ENCODE measurements at places on chromosomes 3 and 15.

- no peaks in the 10 kb centered on the region for H3K27me3 ChIP-seq
- no peak for DNase-seq
- no peak overlapping the region for H3K27ac ChIP-seq
- no peaks in the 10 kb centered on the region for H3K36me3 ChIP-seq
These were observed 362.3 kb upstream of the RGMA start for GRCh38 chr15:93451265-93451664.

- peak; percentile 20 for DNase-seq
- H3K4me3 ChIP-seq = peak overlapping the region; percentile 90
- H3K4me1 ChIP-seq = peaks cover 7% of the 10 kb centered on the region
- peak overlapping the region; percentile 96 for H3K27ac ChIP-seq
- H3K36me3 ChIP-seq = peaks cover 13% of the 10 kb centered on the region
- no peaks in the 10 kb centered on the region for H3K27me3 ChIP-seq
These were observed 1.0 kb downstream of the NGRN start for GRCh38 chr15:90266485-90266884.

- H3K4me3 ChIP-seq = no peak overlapping the region
- H3K4me1 ChIP-seq = no peaks in the 10 kb centered on the region
- DNase-seq = no peak
- peaks cover 5% of the 10 kb centered on the region for H3K27me3 ChIP-seq
These were observed 43.6 kb upstream of the KY start for GRCh38 chr3:134694466-134694865.

GRCh38 chr3:184022323-184022722, 4.6 kb upstream of the ABCC5 start:
- H3K36me3 ChIP-seq = no peaks in the 10 kb centered on the region
- H3K4me1 ChIP-seq = no peaks in the 10 kb centered on the region
- H3K4me3 ChIP-seq = no peak overlapping the region
- H3K27ac ChIP-seq = no peak overlapping the region
- peaks cover 11% of the 10 kb centered on the region for H3K27me3 ChIP-seq

DNA sequence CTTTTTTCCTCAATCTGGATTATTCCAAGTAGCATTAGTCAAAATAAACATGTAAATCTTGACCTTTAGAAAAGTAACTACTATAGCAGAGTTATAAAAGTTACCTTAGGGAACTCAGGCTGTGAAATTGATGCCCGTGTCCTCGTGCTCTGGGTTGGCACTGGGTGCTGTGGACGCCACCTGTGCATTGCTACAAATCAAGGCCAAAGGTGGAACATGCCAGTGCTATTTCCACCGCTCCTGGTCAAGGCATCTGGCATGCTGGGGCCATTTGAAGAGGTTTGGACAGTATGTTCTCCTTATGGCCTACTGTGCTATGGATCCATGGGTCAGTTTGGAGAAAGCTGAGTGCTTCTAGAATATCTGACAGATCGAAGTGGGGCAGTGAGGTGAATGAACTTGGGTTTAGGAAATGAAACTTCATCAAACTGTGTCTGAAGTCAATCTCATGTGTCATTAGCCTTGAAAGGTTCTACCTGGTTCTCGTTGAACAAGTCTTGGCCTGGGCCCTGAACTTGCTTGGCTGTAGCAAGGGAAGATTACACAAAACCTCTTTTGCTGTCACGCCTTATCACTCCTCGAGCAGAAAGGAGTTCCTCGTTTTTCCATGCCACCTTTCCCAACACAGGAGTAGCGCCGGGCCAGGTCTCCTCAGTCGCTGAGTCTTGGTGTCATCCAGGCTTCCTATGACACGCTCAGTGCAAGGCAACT, 397.6 kb upstream of the RGMA start:
- H3K4me1 ChIP-seq = no peaks in the 10 kb centered on the region
- no peak overlapping the region for H3K27ac ChIP-seq
- no peaks in the 10 kb centered on the region for H3K36me3 ChIP-seq
- no peak for DNase-seq
- H3K4me3 ChIP-seq = no peak overlapping the region

GRCh38 chr15:42046597-42046996, 25.8 kb upstream of the PLA2G4E start:
- no peak overlapping the region for H3K4me3 ChIP-seq
- peaks cover 77% of the 10 kb centered on the region for H3K27me3 ChIP-seq
- no peaks in the 10 kb centered on the region for H3K36me3 ChIP-seq
- DNase-seq = no peak

GRCh38 chr3:60698117-60698516, 553.1 kb downstream of the FHIT start:
- no peaks in the 10 kb centered on the region for H3K4me1 ChIP-seq
- no peak overlapping the region for H3K4me3 ChIP-seq
- no peaks in the 10 kb centered on the region for H3K27me3 ChIP-seq
- no peaks in the 10 kb centered on the region for H3K36me3 ChIP-seq
- no peak for DNase-seq
- H3K27ac ChIP-seq = no peak overlapping the region

DNA sequence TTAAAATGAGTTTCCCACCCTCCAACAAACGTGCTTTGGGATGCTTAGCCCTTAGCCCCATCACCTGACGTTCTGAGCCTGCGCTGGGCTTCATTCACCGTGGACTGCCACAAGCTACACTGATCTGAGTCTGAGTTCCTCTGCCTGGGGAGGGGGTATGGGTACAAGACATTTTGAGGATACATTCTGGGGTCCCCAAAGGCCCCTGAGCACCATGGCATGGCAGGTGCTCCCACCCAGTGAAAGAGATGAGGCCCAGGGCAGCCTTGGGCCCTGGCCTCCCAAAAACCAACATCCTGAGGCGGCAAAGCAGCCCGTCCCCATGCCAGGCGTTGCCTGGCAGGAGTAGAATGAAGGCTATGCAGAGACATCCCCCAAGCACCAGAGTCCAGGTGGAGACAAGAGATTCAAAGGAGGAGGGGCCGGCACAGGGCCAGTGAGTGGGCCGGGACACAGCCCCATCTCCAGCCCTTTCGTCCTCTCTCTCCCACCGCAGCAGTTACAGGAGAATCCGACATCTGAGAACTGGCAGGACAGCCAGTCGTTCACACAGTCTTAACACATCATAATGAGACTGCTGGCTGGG, 74.5 kb downstream of the VGLL4 start:
- H3K27ac ChIP-seq = peak overlapping the region; percentile 93
- H3K4me3 ChIP-seq = no peak overlapping the region
- peaks cover 42% of the 10 kb centered on the region for H3K36me3 ChIP-seq
- DNase-seq = no peak
- H3K27me3 ChIP-seq = no peaks in the 10 kb centered on the region

- no peaks in the 10 kb centered on the region for H3K27me3 ChIP-seq
- peak; percentile 41 for DNase-seq
- H3K27ac ChIP-seq = no peak overlapping the region
- no peaks in the 10 kb centered on the region for H3K36me3 ChIP-seq
These were observed 63.1 kb upstream of the UBE3A start for GRCh38 chr15:25501828-25502446.

DNA sequence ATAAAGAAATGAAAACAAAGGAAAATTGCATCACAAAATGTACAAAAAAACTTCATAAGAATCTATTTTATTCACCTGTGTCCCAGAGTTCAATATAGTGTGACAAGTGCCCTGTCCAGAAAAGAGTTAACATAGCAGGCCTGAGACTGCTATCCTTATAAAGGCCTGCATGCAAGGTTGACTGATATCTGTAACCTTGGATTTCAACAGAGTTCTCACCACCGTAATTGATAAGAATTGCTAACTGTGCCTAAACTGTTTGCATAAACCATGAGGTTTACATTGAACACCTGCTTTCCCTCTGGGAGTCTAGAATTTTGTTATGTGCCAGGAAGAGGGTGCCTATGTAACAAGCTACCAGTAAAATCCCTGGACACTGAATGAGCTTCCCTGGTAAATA, 461.7 kb upstream of the DPH6 start:
- H3K27ac ChIP-seq = no peak overlapping the region
- DNase-seq = no peak
- H3K27me3 ChIP-seq = no peaks in the 10 kb centered on the region

- no peak overlapping the region for H3K27ac ChIP-seq
- no peak for DNase-seq
- no peak overlapping the region for H3K4me3 ChIP-seq
- no peaks in the 10 kb centered on the region for H3K36me3 ChIP-seq
- H3K27me3 ChIP-seq = no peaks in the 10 kb centered on the region
These were observed 129.4 kb downstream of the CHST2 start for GRCh38 chr3:143249014-143249413.

- no peaks in the 10 kb centered on the region for H3K36me3 ChIP-seq
- DNase-seq = peak; percentile 78
- no peak overlapping the region for H3K4me3 ChIP-seq
- no peaks in the 10 kb centered on the region for H3K27me3 ChIP-seq
These were observed 93.2 kb downstream of the TMEM212 start for GRCh38 chr3:171936191-171936841.

DNA sequence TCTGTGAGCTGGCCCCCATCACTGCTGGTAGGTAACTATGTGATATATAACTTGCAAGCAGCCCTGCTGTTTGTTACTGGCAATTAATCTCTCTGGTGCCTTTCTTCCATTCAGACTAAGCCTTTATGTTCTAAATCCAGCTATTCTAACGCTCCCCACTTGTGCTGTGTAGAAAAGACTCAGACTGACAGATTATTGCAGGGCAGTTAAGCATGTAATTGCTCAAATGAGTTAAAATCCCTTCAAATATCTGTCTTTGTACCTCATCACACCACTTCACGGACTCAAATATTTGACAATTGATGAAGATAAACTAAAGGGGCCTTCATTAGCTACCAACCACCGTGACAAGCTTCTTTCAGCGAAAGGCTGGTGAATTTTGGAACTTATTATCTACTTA, 416.2 kb downstream of the NR2F2 start:
- H3K4me1 ChIP-seq = no peaks in the 10 kb centered on the region
- no peak for DNase-seq
- H3K27me3 ChIP-seq = no peaks in the 10 kb centered on the region
- no peak overlapping the region for H3K4me3 ChIP-seq

DNA sequence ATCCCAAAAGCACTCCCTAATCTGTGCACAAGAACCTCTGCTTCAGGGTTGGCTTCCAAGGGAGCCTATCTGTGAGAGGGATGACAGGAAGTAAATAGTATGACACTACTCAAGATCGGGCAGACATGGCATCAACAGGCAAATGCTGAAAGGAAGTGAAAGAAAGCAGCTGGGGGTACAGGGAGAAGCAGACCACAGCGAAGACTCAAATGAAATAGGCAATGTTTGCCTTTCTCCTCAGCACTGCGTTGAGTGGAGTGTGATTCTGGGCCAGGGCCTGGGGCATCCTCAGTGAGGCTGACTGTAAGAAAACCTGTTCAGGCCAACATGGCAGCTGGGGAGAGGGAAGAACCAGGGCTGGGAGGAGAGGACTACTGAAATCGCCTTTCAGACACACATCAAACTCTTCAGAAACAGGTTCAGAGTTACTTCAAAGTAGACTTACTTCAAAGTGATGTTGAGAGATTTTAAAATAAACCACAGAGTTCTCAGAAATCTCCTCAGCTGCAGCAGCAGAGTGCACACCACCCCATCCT, 96.6 kb downstream of the SLC9A9 start:
- H3K27me3 ChIP-seq = no peaks in the 10 kb centered on the region
- no peak for DNase-seq
- H3K4me1 ChIP-seq = no peaks in the 10 kb centered on the region
- no peak overlapping the region for H3K4me3 ChIP-seq

DNA sequence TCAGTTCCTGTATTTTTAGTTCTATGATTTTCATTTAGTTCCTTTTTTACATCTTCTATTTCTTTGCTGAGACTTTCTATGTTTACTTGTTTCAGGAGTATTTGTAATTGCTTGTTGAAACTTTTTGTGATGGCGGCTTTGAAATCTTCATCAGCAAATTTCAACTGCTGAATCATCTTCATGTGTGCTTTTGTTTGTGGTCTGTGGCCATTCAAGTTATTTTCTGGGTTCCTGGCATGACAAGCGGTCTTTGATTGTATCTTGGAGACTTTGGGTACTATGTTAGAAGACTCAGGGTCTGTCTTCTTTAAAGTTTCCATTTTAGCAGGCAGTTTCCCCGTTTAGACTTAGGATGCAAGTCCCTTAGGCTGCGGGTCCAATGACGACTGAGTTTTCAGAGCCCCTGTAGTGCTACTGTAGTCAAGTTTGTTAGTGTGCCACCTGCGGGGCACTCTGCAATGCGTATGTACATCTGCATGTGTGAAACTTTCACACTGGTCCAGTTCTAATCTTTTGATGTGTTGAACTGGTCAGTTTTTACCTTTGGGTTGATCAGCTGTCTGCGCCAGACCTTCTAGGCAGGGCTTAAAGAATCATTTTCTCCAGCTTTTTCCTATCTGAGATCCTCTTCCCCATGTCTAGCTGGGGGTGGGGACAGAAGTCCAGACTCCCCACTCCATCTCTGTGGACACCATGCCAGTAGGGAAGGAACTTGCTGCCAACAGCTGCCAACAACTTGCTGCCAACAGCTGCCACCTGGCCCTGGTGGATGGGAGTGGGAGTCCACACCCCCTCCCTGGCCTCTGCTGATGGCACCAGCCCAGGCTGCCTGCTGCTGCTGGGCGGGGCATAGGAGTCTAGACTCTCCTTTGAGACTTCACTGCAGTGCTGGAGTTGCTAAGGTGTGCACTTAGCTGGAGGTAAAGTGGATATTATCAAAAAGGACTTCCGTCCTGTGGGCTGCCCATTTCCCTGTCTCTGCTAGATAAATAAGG, 190.9 kb downstream of the TJP1 start:
- H3K4me1 ChIP-seq = no peaks in the 10 kb centered on the region
- H3K36me3 ChIP-seq = no peaks in the 10 kb centered on the region
- peaks cover 6% of the 10 kb centered on the region for H3K27me3 ChIP-seq
- H3K27ac ChIP-seq = no peak overlapping the region
- H3K4me3 ChIP-seq = no peak overlapping the region
- no peak for DNase-seq

GRCh38 chr3:172125963-172126457, 86.6 kb downstream of the FNDC3B start:
- no peak overlapping the region for H3K4me3 ChIP-seq
- DNase-seq = peak; percentile 79
- H3K36me3 ChIP-seq = peaks cover 19% of the 10 kb centered on the region
- H3K27ac ChIP-seq = peak overlapping the region; percentile 3
- no peaks in the 10 kb centered on the region for H3K27me3 ChIP-seq

GRCh38 chr3:45244356-45244755, 18.3 kb upstream of the TMEM158 start:
- H3K4me1 ChIP-seq = peaks cover 3% of the 10 kb centered on the region
- no peak overlapping the region for H3K27ac ChIP-seq
- no peak for DNase-seq
- H3K27me3 ChIP-seq = peaks cover 2% of the 10 kb centered on the region
- no peaks in the 10 kb centered on the region for H3K36me3 ChIP-seq
- H3K4me3 ChIP-seq = no peak overlapping the region

DNA sequence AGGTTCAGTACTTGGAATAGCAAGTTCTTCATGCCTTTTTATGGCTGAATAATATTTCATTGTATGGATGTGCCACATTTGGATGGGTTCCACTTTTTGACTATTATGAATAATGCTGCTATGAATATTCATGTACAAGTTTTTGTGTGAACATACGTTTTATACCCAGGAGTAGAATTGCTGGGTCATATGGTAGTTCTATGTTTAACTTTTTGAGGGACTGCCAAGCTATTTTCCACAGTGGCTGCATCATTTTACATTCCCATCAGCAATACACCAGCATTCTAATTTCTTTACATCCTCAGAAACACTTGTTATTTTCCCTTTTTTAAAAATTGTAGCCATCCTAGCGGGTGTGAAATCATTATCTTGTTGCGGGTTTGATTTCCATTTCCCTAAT, 76.0 kb upstream of the PRR20G start:
- no peaks in the 10 kb centered on the region for H3K36me3 ChIP-seq
- no peaks in the 10 kb centered on the region for H3K4me1 ChIP-seq
- H3K27ac ChIP-seq = no peak overlapping the region
- H3K27me3 ChIP-seq = peaks cover 2% of the 10 kb centered on the region
- DNase-seq = no peak
- H3K4me3 ChIP-seq = no peak overlapping the region

GRCh38 chr3:159819676-159820075, 169.0 kb upstream of the IL12A start:
- H3K4me1 ChIP-seq = peaks cover 14% of the 10 kb centered on the region
- no peak for DNase-seq
- H3K36me3 ChIP-seq = no peaks in the 10 kb centered on the region
- H3K27me3 ChIP-seq = no peaks in the 10 kb centered on the region
- H3K27ac ChIP-seq = no peak overlapping the region

Measured in IMR-90 (cell line).